ENCODE measurements at places on chromosomes 3 and 15.

DNA sequence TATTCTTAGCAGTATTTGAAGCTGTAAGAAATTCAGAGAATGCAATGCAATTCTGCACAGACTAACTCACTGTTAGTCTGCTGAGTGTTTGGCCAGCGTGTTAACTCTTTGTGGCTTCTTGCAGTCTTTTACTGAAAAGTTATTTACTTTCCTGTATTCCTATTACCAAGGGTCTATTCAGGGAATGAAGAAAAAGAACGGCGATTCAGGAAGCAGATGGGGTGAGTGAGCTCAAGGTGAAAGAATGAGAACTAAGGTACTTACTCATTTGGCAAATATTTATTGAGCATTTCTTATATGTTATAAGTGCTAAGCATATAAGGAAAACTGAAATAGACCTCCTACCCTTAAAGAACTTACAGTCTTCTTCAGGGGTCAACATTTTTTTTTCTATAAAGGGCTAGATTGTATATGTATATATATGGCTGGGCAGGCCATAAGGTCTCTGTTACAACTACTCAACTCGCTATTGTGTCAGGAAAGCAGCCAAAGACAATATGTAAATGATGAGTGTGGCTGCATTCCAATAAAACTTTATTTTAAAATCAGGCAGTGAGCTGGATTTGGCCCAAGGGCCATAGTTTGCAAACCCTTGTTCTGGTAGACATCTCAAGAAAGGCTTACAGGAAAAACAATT is 271.9 kb upstream of the GADL1 start:
- no peak for DNase-seq

DNA sequence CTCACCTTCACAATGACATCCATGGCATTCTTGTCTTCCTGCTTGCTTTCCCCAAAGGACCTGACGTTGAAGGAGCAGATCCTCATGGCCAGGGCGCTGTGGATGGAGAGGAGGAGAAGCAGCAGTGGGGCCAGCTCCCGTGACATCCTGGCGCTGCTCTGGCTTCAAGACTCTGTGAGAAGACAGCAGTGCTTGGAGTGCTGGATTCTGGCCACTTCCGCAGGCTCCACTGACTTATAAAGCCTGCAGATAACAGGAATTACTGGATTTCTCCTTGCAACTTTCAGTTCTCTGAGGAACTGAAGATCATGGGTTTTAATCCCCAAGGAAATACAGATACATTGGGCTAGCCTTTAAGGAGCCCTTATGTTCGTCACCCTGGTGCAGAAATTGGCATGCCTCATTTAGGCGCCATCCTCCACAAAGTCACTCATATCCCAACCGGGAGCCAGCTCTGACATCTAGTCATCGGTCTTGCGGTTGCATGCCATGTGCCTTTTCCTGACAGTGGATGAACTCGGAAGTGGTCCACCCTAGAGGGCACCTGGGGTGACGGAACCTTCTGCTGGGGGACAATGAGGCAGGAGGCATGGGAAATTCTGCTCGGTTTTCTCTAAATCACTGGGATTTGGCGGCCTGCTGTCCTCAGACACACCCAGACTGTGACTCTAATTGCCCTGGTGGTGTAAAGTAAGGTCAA is at the start of gene DNASE1L3:
DNASE1L3 (minus strand) TSS at position 212 of the 700 bp plus-strand sequence; CDS start at position 146, 66 bp downstream.
- no peak for DNase-seq

DNA sequence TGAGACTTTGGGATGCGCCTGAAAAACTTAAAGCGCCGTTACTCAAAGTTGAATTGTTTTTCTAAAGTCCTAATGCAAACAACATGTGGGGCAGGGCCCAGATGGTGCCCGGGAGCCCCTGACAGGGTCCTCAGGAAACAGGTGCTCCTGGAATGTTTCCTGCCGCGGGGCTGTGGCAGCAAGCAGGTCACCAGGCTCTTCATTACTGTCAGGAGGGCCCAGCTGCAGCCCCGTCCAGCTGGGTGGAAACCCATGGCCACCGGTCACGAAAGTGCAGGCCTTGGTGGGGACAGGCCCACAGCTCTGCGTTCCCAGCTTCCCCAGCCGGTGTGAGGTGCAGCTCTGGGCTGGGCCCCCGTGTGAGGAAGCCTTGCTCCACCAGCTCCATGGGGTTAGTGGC is 63.9 kb upstream of the GATA2 start:
- DNase-seq, result no peak

GRCh38 chr3:4633078-4634004 is 140.2 kb downstream of the ITPR1 start:
- peak; percentile 16 for DNase-seq

DNA sequence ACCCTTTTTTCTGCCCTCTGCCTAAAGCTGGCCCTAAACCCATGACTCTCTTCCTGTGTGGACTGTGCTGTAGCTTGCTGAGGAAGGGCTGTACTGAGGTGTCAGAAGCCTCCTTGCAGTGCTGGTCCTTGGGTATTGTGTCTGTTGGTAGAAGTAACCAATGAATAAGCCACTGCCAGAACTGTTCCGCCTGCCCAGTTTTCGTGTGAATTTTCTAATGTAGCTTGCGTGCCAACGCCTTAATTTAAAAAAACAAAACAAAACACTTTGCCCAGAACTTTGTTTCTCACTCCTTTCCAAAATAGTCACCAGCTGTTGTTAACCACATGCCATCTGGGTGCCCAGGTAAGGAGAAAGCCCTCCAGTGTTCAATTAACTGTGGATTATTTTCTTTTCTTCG is 101.9 kb downstream of the KLHL25 start:
- no peak for DNase-seq

- DNase-seq, result no peak
These were observed 64.9 kb downstream of the GHSR start for GRCh38 chr3:172383306-172383796.

- DNase-seq, result no peak
These were observed 107.0 kb downstream of the GREM1 start for GRCh38 chr15:32824777-32825176.

- no peak for DNase-seq
These were observed 135.1 kb upstream of the HACD2 start for GRCh38 chr3:123719862-123720453.

DNA sequence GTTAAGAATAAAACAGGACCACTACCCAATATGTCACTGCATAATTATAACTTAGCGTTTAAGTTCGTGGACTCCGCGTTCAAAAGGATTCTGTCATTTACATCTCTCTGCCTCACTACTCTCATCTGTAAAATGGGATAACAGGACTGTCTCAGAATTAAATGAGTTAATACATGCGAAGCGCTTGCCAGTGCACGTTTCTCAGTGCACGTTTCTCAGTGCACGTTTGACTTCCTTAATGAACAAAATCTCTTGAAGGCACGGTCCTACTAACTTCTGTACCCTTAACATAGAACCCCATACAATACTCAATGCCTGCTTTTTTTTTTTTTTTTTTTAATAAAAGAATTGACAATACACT is 499 bp downstream of the RABL3 start:
- DNase-seq, result no peak

GRCh38 chr3:22045882-22046281 is 294.9 kb upstream of the ZNF385D start:
- DNase-seq, result peak; percentile 69

DNA sequence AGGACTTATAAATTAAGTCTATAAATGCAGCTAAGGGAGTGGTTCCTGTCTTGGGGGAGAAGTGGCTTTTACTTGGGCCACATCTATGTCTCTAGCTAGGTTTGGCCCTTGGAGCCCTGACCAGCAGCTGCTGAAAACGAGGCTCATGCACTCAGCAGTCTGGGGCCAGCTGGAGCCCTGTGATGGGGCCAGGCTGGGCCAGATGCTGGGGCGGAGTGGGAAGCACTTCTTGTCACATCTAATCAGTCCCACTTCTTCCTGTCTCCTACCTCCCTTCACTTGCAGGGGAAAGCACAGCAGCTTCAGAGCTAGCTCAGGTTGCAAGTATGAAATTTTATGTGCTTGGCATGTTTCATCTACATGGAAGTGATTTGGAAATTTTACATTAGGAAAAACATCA is 209.9 kb upstream of the ROPN1 start:
- no peak for DNase-seq

- DNase-seq, result no peak
These were observed 65.1 kb downstream of the MRPL46 start for GRCh38 chr15:88401996-88402656.

- no peak for DNase-seq
These were observed 142.3 kb downstream of the VPS8 start for GRCh38 chr3:184954251-184954650.

DNA sequence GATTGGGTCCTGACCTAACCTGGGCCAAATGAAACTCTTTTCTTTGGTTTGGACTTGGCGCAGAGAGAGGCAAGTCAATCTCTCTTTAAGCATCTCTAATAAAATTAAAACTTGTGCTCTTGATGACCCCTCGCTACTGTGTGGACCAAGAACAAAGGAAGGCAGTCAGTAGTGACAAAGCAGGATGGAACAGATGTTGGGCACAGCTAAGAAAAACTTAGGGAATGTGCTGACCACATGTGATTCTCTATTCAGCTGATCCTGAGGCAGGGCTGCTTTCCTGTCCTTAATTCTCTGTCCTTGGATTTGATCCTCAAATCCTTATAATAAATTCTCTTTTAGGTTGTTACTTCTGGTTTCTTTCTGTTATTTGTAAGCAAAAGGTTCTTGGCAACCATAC is 259.9 kb downstream of the ZIC1 start:
- DNase-seq, result no peak

GRCh38 chr15:64110950-64111678 is 15.3 kb downstream of the SNX1 start:
- DNase-seq, result no peak

GRCh38 chr3:157354722-157355121 is 81.9 kb upstream of the PTX3 start:
- no peak for DNase-seq

- no peak for DNase-seq
These were observed 60.8 kb downstream of the VGLL3 start for GRCh38 chr3:86930181-86930580.

- no peak for DNase-seq
These were observed 18.1 kb upstream of the KPNA4 start for GRCh38 chr3:160583451-160583850.

- DNase-seq, result no peak
These were observed 83.1 kb upstream of the STAC start for GRCh38 chr3:36297195-36297594.

- no peak for DNase-seq
These were observed 39.6 kb downstream of the C3orf38 start for GRCh38 chr3:88189361-88189810.

GRCh38 chr15:28923726-28924280 is 38.0 kb downstream of the APBA2 start:
- DNase-seq, result no peak

- no peak for DNase-seq
These were observed 282.5 kb upstream of the CNTN3 start for GRCh38 chr3:74897006-74897405.

DNA sequence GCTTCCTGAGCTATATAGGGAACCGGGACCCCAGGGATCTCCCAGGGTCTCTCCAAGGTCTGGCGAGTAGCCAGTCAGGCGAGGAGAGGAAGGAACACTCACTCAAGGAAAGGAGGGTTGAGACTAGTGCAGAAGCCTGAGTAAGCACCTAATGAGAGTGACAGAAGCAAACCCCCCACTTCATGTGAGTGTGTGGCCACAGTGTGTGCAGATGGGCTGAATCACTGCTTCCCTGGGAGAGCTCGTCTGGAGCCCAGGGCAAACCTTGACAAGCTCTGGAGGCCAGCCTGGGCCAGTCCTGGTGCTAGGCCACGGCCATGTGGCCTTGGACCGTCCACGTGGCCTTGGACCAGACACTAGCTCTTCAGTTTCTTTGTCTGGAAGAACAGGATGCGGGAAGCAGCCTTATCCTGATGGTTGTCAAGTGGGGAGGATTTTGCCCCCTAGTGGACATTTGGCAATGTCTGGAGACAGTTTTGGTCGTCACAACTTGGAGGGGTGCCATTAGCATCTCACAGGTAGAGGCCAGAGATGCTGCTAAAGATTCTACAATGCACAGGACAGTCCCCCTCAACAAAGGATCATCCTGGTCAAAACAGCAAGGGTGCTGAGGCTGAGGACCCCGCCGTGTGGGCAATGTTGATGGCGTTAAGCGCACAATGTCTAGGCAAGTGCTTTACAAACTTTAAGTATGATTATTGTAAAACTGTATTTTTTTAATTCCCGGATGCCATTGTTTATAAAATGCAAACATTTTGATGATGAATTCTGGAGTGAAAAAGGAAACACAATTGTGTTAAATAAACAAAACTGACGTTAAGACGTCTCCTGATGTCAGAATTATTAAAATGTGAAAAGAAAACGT is 34.8 kb upstream of the CTSH start:
- DNase-seq, result peak; percentile 68

GRCh38 chr15:74320352-74321247 is 46.8 kb downstream of the CYP11A1 start:
- peak; percentile 90 for DNase-seq

DNA sequence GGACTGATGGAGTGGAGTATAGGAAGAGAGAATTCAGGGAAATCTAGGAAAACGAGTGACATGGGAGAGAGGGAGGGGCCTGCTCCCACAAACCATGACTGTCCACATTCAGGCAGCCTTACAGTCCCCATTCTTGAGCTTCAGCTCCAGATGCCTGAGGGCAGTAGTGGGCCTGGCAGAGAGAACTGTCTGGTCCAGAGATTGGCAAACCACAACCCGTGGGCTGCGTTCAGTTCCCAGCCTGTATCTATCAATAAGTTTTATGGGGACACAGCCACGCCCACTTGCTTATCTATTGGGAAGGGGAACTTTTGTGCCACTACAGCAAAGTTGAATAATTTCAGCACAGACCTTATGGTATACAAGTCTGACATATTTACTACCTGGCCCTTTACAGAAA is 63.8 kb downstream of the SLCO2A1 start:
- DNase-seq, result no peak

DNA sequence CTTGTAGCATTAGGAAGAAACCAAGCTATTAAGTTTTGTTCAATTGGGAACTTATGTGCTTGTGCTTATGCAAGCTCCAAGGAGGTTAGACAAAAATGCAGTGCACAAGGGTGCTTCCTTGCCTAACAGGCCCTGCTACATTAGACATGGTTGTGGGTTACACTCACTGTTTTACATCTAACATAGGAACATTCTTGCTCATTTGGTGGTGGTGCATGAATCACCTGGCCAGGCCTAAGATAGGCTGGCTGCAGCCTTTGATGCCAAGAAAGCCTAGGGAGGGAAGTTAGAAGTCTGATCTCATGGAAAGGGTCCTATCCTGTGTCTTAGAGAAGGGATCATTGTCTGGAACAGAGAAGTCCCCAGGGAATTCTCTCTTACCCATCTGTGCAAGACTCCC is 43.5 kb downstream of the CA12 start:
- no peak for DNase-seq

GRCh38 chr3:111336511-111336910 is 205.5 kb upstream of the CD96 start:
- DNase-seq, result no peak

- no peak for DNase-seq
These were observed 6.8 kb downstream of the IL17RE start for GRCh38 chr3:9909221-9910013.

Measured in NCI-H2081 (cell line).